ENCODE measurements at places on chromosomes 11 and 22.
A peak's percentile ranks its signal among the peaks of the same experiment; 100 is the strongest.

- no peak for DNase-seq
These were observed 6.5 kb downstream of the MAPK8IP2 start for GRCh38 chr22:50606946-50607658.

DNA sequence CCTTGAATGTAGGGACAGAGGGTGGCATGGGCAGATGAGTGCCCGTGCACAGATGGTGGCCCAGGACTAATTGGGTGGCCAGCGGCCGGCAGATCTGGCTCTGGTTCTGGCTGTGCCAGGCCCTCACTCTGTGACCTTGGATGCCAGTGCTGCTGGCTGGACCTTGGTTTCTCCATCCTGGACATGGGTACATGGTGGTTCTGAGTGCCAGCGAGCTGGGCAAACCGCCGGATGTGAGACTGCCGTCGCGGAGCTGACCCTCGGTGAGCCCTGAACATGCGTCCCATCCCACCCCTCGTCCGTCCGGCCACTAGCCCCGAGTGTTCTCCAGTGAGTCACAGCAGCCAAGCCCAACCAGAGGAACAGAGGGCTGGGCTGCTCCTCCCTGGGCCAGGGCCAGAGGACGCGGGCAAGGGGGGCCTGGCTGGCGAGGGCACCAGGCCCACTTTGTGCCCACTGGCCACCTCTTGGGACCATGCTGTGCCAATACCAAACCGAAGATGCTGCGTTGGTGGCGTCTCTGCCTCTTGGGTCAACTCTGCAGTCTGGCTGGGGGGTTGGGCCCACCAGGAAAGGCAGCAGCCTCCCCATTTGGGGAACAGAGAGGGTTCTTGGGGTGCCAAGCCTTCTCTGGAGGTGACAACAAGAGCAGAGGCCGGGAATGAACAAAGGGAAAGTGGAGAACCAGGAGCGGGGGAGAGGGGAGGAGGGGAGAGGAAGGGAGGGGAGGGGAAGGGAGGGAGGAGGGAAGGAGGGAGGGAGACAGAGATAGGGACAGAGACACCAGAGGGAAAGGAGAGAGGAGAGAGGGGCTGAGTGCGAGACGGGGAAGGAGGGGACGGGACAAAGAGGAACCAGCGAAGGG, 10.7 kb downstream of the LSP1 start:
- DNase-seq: peak; percentile 68

DNA sequence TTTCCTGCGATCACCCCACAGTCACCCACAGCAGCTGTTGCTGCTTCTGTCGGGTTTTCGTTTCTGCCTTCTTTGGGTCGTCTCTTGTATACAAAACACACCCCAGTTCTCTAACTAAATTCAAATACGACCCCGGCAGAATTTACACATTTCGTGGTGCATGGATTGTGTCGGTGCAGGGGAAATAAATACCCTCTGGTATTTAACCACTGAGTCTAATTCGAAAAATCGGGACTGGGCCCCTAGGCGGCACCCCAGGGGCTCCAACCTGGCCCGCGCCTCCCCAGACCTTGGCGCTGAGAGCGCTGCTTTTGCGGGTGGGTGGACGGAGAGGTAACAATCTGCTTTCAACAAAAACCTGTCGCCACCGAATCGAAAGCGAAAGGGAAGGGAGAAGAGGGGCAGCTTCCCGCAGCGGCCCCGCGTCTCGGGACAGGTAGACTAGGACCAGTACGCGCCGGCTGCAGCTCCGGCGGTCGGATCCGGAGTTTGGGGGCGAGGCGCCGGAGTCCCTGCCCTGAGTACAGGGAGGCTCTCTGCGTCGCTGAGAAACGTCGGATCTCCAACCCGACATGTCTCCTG, 4.4 kb downstream of the ALX4 start:
- DNase-seq: no peak

DNA sequence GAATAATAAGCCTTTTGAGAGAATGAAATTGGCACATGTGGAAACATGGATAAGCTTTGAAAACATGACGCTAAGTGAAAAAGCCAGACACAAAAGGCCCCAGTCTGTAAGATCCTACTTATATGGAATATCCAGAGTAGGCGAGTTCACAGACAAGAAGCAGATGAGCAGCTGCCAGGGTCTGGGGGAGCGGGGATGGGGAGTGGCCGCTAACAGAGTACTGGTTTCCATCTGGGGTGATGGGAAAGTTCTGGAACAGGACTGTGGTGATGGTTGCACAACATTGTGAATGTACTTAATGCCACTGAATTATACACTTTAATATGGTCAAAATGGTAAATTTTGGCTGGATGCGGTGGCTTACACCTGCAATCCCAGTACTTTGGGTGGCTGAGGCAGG, 126.5 kb downstream of the SPATA19 start:
- DNase-seq: no peak

DNA sequence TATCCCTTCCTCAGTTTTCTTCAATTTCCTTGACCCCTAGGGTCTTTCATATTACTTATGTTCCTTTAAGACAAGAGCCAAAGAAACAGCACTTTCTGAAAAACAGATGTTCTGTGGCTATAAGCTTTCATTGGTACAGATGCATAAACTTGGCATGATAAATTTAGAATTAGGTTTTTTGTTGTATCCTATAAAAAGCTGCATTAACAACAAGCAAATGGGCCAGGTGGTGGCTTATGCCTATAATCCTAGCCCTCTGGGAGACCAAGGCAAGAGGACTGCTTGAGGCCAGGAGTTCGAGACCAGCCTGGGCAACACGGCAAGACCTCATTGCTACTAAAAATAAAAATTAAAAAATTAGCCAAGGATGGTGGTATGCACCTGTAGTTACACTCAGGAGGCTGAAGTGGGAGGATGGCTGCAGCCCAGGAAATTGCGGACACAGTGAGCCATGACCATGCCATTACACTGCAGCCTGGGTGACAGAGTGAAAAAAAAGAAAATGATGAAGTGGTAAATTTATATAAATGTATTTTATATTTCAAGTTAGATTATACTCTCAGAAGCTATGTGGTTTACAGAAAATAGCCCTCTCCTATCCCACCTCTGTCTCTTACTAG, 18.3 kb downstream of the KMT5B start:
- DNase-seq: no peak

All from NB4 (cell line).